ENCODE measurements at places on chromosomes 4 and X. TPM values are rescaled to one million over a fixed set of nuclear protein-coding genes. Genes with fewer than 3 reads are reported as not detected.

TCEANC gene
- 1.4 TPM for total RNA-seq

CCKAR gene
- total RNA-seq: not detected

TEX11 gene
- not detected for total RNA-seq

CXCL5 gene
- 0.80 TPM for total RNA-seq

FRMPD3 gene
- total RNA-seq: not detected

RRH gene
- total RNA-seq: 0.22 TPM

OPN1MW gene
- total RNA-seq: not detected

TREX2 gene
- 1.2 TPM for total RNA-seq

GUCY1B1 gene
- 0.66 TPM for total RNA-seq

NLGN3 gene
- 0.13 TPM for total RNA-seq

CXCL6 gene
- 2.9 TPM for total RNA-seq

EVC gene
- total RNA-seq: 25.8 TPM

RS1 gene
- total RNA-seq: not detected

CDKN2AIP gene
- total RNA-seq: 18.6 TPM

PASD1 gene
- total RNA-seq: not detected

FAM47B gene
- total RNA-seq: not detected

DDX53 gene
- not detected for total RNA-seq

GAGE13 gene
- not detected for total RNA-seq

DCAF4L1 gene
- total RNA-seq: 0.13 TPM

RIPPLY1 gene
- not detected for total RNA-seq

PPP1R3F gene
- 1.9 TPM for total RNA-seq

PNMA5 gene
- not detected for total RNA-seq

GAGE12E gene
- not detected for total RNA-seq

SOD3 gene
- not detected for total RNA-seq

ARX gene
- total RNA-seq: not detected

NAA11 gene
- total RNA-seq: not detected

MAGIX gene
- total RNA-seq: 0.40 TPM
